Stimulated activated CD8-positive, alpha-beta memory T cell treated with anti-CD3 and anti-CD28 coated beads, Interleukin-15, amount 100 ng/mL, for 48 hours (primary cell): ENCODE measurements at places on chromosomes 16 and 17.

DNA sequence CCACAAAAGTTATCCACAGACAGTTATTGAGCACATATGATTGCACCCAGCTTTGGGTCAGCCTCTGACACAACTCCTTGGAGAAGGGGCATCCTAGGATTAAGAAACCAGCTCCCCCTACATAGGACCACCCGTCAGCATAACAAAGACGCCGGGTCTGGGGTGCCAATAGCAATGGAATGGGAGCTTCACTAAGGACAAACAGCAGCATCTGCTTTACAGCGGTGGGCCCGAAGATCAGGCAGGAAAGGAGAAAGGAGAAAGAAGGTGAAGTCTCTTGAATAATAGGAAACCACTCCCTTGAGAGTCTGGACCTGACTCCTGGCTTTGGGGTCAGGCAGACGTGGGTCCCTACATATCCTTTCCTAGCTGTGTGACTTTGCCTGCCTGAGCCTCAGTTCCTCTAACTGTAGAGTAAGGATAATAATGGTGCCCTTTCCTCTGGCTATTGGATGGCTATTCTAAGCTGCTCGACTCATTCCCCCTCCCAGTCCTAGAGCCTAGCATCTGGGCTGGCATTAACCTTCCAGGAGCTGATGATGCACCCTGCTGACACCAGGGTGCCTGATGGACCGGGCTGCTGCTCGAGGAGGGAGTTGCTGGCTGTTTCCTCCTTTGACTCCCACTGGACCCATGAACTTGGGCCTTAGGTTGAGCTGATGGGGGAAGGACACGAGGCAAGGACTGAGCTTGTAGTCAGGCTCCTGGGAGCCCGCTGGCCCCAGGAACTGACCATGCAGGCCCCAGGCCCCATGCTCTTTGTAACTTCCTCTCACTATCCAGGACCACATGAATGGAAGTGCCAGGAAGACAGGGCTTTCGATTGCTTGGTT is 94.2 kb downstream of the C16orf78 start:
- no peak for DNase-seq

- DNase-seq: no peak
Measured at GRCh38 chr17:83119987-83120864, 40.8 kb downstream of the METRNL start.

- no peak for DNase-seq
Measured at GRCh38 chr17:350706-351448, 1.7 kb downstream of the RPH3AL start.

GRCh38 chr17:33099252-33099651 is 107.6 kb downstream of the SPACA3 start:
- no peak for DNase-seq

DNA sequence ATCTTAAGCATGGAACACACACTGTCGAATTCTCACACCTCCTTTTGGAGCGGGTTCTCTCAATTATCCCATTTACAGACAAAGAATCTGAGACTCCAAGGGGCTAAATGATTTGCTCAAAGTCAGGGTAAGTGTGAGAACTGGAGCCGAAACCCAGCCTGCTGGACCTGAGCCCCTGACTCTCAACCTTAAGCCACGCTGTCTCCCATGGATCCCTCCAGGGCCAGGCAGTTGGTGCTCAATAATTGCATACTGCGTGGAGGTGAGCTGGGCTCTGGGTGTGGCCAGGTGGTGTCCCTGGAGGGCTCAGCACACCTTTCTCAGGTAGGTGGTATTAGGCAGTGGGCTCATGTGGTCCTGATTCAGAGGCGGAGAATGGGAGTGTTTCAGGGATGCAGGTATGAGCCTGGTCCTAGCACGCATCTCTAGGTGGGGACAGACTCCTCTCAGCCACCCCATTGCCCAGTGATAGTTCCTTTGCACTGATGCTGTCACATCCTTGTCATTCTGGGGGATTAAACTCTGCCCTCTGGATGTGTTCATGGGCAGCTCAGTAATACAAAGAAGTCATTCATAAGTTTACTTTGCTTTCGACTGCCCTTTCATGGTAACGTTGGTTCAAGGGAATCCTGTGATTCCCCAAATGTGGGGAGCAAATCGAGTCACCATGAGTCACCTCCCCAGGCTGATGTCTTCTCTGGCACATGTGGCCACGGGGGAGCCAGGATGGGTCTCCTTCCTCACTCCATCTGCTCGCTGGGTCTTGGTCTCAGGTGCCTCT is 399.5 kb upstream of the TNRC6C start:
- no peak for DNase-seq
